ENCODE measurements at places on chromosomes 11 and 22.

- no peak for DNase-seq
These were observed 37.6 kb upstream of the BIRC3 start for GRCh38 chr11:102279641-102280170.

DNA sequence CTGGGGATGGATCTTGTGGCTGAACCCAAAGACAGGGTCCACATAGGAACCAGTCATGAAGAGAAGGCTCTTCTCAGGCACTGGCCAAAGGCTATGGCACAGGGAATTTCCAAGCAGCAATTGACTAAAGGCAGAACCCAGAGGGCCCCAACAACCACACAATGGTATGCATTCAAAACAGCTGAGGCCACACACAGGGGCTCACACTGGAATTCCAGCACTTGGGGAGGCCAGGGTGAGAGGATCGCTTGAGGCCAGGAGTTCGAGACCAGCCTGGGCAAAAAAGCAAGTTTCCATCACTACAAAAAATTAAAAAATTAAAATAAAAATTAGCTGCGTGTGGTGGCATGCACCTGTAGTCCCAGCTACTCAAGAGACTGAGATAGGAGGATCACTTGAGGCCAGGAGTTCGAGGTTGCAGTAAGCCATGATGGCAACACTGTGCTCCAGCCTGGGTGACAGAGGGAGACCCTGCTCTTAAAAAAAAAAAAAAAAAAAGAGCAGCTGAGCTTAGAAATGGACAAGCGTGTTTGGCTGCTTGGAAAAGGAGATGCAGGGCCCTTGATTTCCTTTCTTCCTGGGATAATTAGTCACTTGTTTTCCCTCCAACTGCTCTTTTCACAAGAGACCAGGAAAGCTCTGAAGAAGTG is 44.6 kb downstream of the MYH9 start:
- no peak for DNase-seq

GRCh38 chr11:13358596-13359270 is 81.1 kb downstream of the BMAL1 start:
- peak; percentile 58 for DNase-seq

- no peak for DNase-seq
These were observed 21.6 kb downstream of the PDGFB start for GRCh38 chr22:39223091-39223710.

GRCh38 chr22:31730344-31730711 is 19.6 kb downstream of the PRR14L start:
- no peak for DNase-seq

GRCh38 chr11:13115380-13115675 is 106.2 kb downstream of the RASSF10 start:
- no peak for DNase-seq

GRCh38 chr22:33806191-33806590 is 114.1 kb downstream of the LARGE1 start:
- DNase-seq = no peak

GRCh38 chr11:111206472-111206871 is 39.1 kb upstream of the POU2AF2 start:
- no peak for DNase-seq

DNA sequence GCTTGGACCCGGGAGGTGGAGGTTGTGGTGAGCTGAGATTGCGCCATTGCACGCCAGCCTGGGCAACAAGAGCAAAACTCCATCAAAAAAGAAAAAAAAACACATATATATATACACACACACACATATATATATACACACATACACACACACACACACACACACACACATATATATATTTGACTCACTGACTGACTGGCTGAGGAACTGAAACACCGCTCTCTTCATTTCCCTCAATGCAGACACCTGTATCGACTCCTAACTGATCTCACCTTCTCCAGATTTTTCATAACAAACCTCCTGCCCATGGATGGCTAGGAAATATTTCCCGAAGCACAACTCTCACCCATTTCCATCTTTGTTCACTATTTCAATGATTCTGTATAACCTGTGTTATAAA is 140.7 kb upstream of the ANO3 start:
- no peak for DNase-seq

DNA sequence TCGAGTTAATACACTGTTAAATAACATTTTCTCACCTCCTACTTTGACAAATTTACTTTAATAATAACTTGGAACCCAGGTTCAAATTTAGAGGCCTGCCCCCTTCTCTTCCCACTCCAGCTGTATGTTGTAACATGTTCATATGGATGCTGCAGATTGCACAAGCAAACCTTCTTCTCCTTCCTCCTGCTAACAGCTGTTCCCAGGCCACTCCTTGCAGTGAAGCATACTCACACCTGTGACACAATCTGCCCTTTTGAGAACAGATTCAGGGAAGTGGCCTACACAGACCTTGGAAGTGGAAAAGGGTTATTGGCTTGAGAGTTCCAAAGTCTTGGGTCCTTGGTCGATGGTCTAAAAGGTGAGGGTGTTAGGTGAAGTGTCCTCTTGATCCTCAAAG is 131.9 kb downstream of the TEAD1 start:
- DNase-seq = no peak

DNA sequence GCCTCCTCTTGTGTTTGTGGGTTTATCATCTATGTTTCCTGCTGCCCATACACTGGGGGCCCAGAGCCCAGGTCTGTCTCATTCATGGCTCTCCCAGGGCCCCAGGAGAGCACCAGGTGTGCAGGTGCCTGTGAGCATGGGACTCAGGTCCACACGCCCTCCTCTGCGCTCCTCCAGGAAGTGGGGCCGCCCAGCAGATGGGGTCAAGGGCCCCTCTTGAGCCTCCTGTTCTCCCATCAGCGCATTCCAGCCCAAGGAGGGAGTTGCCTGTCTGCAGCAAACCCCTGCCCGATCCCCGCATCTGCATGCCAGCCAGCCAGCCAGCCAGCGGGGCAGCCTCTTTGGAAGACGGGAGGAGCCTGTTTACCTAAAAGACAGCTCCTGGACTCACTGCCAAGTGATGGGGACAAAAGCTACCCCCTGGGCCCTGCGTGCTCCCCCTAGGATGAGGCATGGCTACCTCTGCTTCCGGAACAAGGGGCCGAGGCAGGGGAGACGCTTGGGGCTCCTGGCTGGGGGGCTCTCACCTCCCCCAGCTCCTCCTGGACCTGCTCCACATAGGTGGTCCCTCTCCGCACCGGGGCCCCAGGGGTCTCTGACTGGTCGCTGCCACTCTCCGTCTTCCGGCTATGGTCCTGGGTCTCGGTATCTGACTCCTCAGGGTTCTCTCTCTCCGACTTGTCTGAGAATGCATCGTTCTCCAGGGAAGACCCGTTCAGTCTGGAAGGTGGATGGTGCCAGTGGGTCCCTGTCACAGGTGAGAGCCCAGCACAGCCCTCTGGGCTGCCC is 49.7 kb upstream of the CARS1 start:
- DNase-seq = no peak

DNA sequence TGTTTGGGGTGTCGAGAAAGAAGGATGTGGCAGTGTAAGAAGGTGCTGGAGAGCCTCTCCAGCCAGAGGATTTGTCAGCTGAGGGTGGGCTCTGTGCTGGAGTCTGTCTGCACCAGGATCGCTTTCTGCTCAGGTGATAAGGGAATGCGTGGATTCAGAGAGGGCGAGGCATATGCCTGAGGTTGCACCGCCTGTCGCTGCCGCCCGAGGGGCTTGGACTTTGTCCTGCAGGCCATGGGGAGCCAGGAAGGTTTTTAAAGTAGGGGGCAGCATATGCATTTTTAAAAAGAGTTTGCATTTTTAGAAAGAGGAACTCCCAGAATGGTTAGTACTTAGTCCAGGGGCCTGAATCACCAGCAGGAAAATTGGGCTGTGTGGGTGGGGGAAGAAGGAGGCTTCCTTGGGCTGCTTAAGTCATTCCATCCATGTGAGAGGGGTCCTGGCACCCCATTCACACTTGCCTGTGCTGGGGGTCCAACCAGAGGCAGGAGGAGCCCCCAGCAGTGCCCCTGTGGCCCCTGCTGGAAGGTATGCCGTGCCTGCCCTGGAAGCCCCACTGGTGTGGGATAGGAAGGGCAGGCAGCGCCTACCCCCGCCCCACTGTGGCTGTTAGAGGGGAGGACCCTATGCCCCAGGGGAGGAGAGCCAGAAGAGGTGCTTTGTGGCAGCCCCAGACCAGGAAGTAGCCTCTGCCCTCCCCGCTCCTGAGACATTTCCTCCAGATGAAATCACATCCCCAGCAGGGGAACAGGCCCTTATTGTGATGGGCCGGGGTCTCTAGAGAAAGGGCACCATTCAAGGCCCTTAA is 35.8 kb upstream of the MYRF start:
- DNase-seq = no peak

- DNase-seq = no peak
These were observed 39.6 kb downstream of the GALNT18 start for GRCh38 chr11:11582011-11582701.

- no peak for DNase-seq
These were observed 116.4 kb downstream of the SLC17A6 start for GRCh38 chr11:22454461-22455090.

DNA sequence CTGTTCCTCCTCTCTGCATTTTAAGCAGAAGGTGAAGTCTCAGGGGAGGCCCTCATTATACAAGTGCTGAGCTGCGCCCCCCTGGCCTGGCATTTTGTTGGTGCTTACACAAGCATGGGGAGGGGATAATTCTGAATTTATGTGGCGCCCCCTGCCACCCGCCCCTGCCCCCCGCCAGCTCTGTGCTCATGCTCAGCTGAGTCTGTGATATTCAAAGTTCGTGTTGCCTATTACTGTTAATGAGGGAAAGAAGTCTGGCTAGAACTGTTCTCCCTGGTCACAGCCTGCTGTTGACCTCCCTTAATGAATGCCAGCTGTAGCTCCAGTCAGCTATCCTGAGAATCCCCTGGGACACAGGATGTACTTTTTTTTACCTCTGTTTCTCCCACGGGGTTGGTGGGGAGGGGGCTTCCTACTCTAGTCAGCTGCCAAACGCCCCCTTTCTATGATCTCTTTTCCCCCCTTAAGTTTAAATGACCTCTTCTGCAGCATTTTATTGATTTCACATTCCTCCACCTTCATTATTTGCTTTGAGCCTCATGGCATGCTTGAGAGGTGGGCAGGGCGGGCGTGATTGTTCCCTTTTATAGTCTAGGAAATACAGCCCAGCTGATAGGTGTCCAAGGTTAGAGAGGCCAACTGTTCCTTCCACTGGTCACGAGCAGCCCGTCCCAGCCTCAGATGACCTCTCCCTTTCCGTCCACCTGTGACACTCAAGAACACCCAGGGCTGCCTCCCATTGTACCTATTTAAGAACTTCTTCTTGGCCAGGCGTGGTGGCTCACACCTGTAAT is 12.2 kb downstream of the USP2 start:
- no peak for DNase-seq

- peak; percentile 80 for DNase-seq
These were observed 4.7 kb downstream of the OLFML1 start for GRCh38 chr11:7490054-7490453.

DNA sequence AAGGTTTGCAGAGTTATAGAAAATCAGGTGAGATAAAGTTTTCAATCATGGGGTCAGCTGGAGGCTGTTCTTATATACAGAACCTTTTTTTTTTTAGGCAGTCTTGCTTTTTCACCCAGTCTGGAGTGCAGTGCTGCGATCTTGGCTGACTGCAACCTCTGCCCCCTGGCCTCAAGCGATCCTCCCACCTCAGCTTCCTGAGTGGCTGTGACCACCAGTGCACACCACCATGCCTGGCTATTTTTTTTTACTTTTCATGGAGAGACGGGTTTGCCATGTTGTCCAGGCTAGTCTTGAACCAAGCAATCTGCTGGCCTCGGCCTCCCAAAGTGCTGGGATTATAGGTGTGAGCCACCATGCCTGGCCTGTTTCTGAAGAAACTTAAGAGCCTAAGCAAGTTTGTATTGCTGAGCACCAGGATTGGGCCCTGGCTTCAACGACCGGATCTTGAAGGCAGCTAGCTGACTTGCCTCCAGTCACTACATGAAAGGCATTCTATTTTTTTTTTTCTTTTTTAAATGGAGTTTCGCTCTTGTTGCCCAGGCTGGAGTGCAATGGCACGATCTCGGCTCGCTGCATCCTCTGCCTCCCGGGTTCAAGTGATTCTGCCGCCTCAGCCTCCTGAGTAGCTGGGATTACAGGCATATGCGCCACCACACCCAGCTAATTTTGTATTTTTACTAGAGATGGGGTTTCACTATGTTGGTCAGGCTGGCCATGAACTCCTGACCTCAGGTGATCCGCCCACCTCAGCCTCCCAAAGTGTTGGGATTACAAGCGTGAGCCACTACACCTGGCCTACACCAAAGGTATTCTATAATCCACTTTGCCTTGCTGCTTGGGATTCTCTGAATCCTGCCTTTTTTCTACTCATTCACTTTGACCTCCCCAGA is 7.6 kb downstream of the XBP1 start:
- no peak for DNase-seq

- DNase-seq = no peak
These were observed 444 bp downstream of the CWF19L2 start for GRCh38 chr11:107457205-107457557.

DNA sequence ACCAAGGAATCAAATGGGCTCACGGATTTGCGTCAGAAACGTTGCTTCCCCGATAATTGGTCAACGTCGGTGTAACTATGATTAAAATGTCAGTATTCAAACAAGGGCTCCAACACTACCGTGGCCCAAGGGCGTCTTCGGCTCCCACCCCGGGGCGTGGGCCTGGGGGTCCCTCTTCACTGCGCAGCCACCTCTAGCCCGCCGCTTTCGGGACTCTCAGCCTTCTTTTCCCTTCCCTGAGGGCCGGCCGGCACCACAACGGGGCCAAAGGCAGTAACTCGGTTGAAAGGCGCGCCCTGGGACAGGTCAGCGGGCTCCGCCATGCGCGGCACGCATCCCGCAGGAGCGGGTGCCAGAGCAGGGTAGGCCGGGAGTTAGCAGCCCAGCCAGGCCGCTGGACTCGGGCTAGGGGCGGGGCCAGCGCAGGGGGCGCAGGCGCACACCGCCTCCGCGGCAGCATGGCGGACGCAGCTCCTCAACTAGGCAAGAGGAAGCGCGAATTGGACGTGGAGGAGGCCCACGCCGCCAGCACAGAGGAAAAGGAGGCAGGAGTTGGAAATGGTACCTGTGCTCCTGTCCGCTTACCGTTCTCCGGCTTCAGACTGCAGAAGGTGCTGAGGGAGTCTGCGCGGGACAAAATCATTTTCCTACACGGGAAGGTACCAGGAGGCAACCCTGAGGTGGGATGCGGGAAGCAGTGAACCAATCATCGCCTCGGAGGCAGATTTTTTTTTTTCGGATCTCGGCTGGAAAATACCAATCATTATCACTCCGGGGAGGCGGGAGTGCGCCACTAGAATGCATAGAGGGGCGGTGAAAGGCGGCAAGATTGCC is at the start of gene DCPS:
TSS of gene DCPS (plus strand) at position 438 of the 834 bp plus-strand sequence. CDS start at position 459, 21 bp downstream.
- DNase-seq = peak; percentile 81

DNA sequence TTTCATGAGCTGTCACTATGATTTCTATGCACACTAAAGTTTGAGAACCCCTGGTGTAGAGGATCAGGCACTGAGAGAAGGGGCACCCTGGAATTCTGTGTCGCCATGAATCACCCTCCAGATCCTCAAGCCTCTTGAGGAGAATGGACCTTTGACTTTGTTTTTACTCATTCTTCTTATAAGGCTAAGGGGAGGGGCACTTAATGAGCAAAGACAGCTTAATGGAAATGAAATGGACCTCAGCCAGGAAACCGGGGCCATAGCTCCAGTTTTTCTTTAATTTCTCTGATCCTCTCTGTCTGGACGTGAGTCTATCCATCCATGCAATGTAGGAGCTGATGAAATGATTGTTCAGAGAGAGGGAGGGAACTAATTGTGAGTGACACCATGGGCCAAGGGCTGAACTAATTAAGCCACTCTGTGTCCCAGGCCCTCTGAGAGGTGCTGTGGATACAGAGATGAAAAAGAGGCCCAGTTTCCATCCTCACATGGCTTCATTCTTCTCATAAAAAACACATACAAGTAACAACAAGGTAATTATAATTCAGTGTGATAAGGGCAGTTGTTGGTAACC is 32.8 kb downstream of the OR2AT4 start:
- no peak for DNase-seq

Measured in stromal cell of bone marrow (primary cell).